Right kidney (tissue), 9 donors: ENCODE measurements at places on chromosomes 6 and 20.

DNA sequence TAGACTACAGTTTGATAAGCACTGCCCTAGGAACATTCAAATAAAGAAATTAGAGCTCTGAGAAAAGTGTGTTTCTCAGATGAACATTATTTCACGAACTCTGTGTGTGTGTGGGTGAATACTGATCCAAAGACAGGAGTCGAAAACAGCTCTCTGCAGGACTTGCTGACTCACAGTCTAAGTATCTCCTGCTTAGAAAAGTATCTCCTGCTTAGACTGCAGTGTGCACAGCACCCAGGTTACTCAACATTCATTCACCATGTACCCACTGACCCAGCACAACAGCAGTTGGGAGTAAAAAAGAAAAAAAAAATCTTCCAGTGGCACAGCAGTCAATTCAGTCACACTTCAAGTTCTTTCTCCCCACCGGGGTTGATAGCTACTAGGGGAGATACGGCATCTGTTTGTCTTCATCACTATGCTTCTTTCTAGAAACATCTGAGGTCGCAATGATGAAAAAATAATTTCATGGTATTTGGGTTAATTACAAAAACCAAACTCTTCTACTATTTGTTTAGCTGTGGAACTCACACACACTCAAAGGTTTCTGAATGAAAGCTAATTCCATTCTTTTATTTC, 48.0 kb downstream of the GCLC start:
- DNase-seq = no peak

GRCh38 chr20:23035731-23036130, 619 bp downstream of the SSTR4 start:
- DNase-seq = no peak

GRCh38 chr20:16760431-16761304, 12.5 kb downstream of the OTOR start:
- DNase-seq = peak; percentile 57

DNA sequence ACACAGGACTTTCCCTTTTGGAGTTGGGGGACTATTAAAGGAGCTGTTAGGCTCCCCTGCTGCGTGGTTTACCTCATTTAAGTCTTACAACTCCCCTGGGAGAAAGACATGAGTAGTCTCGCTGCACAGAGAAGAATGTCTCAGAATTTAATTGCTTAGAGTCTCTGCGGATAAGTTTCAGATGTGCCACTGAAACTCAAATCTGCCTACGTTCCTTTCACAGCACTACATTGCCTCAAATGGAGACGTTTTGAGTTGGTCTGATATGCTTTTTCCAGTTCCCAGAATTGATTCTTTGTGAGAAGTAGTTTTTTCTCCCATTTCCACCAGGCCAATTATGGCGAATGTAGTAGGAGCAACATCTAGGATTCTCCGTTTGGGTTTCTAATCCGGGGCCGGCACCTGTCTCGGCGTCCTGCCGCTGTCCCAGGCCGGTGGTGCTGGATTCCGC, 532 bp upstream of the SLC35F1 start:
- DNase-seq = peak; percentile 69

DNA sequence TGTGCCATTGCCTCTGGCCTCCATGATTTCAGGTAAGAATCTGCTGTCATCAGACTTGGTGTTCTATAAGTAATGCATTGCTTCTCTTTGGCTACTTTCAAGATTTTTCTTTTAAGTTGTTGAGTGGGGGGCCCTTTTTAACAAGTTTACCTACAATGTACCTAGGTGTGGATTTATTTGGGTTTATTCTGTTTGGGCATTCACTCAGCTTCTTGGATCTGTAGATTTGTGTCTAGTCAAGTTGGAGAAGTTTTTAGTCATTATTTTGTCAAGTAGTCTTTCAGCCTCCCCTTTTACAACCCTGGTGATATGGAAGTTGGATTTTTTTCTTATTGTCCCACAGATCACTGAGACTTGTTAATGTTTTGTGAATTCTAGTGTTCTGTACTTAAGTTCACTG, 14.1 kb downstream of the ENPP5 start:
- no peak for DNase-seq
